Occipital lobe (tissue), 3 donors: ENCODE measurements at places on chromosomes 13 and 19.

DNA sequence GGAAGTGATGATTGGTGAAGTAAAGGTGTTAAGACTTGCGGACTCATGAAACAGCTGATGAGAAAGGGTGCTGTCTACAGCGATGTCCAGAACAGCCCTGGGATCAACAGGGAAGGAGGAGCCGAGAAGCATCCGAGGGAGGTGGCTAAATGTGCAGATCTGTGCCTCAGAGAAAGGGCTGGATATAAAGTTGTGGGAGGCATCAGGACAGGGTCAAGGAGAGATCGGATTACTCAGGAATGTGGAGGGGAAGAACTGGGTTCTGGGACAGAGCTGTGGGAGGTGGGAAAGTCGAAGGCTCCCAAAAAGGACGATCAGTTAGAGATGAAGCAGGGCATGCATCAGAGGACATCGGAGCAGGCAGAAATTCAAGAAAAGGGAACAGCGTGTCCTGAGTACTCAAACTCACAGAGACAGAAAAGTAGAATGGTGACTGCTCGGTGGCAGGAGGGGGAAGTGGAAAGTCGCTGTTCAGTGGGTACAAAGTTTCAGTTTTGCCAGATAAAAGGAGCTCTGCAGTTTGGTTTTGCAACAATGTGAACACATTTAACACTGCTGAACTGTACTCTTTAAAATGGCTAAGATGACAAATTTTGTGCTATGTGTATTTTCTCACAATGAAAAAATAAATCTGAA is 1.9 kb downstream of the SIGLEC14 start:
- no peak for DNase-seq

DNA sequence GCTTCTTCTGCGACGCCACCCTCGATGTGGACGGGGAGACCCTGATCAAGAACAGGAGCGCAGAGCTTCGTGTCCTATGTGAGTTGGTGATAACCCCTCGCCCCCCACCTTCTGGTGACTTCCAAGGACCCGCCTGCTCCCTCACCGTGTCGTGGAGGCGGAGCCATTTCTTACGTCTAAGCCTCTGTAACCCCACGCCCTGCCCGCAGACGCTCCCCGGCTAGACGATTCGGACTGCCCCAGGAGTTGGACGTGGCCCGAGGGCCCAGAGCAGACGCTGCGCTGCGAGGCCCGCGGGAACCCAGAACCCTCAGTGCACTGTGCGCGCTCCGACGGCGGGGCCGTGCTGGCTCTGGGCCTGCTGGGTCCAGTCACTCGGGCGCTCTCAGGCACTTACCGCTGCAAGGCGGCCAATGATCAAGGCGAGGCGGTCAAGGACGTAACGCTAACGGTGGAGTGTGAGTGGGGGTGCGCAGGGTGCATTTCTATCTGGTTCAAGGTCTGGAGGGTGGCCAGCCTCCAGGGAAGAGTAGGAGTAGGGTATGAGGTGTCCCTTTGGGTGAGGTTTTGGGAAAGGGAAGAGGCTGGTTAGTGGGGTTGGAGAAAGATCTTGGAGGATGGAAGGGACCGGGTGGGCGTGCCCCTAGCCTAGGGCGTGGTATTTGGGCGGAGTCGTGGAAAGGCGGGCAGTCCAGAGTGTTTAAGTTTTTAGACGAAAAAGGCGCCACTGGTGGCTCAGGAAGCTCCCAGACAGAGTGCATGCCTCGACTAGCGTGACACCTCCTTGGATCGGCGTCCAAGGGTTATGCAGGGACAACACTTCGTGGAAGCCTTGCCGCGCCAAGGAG is 3.3 kb downstream of the ICAM5 start:
- DNase-seq = no peak

DNA sequence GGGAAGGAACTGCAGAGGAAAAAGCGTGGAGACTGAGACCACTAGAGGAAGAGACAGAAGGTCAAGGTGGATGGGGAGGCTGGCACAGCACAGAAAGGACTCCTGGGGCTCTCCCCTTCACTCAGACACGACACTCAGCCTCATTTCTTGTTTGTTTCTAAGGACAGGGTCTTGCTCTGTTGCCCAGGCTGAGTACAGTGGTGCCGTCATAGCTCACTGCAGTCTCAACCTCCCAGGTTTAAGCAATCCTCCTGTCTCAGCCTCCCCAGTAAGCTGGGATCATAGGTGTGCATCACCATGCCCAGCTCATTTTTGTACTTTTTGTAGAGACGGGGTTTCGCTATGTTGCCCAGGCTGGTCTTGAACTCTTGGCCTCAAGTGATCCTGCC is 11.4 kb upstream of the SEMA6B start:
- no peak for DNase-seq

- peak; percentile 61 for DNase-seq
Observed at GRCh38 chr13:51999510-51999911, 11.7 kb downstream of the ATP7B start.

GRCh38 chr19:44810234-44811121 is 1.6 kb downstream of the BCAM start:
- DNase-seq = no peak

- DNase-seq = no peak
Observed at GRCh38 chr19:926589-927350, 935 bp downstream of the ARID3A start.

DNA sequence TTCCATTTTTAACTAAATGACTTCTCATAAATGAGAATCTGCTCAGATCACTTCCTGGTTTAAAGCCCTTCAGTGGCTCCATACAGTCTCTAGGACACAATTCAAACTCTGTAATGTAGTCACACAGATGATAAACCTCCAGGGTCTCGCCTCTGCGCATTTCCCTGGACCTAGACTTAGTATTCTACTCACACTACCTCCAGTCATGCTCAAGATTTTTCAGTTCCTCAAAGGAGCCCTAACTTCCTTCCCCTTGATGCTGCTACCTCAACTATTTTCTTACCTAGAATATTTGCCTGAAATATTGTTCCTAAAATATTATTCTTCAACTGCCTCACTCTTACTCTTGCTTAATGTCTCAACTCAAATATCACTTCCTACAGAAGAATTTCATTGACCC is 86.7 kb upstream of the TPP2 start:
- DNase-seq = no peak

GRCh38 chr19:38839816-38840582 is 8.4 kb upstream of the ECH1 start:
- DNase-seq = no peak

DNA sequence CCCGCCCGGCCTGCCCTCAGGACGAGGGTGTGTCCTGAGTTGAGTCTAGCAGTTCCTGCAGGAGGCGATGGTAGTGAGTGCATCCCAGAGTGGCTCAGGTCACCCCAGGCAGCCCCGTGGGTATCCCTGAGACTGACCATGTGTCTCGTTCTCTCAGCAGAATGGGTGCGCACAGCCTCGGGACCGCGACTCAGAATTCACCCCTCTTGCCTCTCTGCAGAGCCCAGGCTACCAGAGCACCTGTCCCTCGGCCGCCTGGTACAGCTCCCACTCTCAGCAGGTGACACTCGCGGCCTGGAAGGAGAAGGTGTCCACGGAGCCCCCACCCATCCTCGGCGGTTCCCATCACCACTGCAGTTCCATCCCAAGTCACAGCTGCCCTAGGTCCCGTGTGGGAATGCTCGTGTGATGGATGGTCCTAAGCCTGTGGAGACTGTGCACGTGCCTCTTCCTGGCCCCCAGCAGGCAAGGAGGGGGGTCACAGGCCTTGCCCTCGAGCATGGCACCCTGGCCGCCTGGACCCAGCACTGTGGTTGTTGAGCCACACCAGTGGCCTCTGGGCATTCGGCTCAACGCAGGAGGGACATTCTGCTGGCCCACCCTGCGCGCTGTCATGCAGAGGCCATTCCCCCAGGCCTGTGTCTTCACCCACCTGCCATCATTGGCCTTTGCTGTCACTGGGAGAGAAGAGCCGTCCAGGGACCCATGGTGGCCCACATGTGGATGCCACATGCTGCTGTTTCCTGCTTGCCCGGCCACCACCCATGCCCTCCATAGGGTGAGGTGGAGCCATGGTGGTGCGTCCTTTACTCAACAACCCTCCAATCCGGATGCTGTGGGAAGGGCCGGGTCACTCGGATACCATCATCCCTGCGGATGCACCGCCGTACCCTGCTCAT is 87.1 kb upstream of the MCF2L start:
- DNase-seq = no peak

GRCh38 chr19:54430306-54431254 is 15.3 kb downstream of the TTYH1 start:
- no peak for DNase-seq

- DNase-seq = no peak
Observed at GRCh38 chr19:3281026-3281425, 56.6 kb downstream of the CELF5 start.

DNA sequence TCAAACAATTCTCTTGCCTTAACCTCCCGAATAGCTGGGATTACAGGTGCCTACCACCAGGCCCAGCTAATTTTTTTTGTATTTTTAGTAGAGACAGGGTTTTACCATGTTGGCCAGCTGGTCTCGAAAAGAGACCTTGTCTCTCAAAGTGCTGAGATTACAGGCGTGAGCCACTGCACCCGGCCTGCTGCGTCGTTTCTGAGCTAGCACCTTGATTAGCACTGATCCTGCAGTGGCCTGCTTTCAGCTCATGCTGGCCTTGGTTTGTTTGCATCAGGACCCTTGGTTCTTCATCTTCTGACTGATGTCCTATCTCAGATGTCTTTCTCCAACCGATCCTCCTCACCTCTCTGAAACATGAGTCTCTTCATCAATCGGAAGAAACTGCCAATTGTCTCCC is 4.9 kb upstream of the TFDP1 start:
- no peak for DNase-seq

DNA sequence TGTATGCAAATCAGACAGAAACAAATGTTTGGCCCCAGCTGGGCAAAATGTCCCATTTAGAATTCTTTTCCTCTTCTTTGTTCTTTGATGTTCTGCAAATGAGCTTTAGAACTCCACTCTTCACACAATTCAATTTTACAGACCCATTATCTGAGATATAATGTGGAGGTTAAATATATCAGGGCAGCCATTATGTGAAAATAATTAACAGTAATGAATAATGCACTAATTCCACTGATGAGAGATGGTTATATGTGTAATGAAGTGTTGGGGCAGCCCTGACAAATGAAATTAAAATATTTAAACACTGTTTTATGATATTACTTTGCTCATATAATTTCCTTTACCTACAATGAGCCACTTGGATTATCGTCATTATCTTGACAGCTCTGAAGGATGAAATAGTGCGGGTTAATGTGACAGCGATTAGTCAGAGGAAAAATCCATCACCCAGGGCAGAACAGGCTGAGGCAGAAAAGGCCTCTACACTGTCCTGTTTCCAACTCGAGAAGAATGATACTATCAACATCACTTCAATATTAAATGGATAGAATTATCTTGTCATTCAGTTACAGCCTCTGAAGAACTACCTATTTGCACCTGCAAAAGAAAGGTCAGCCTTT is 321.1 kb downstream of the RBM26 start:
- no peak for DNase-seq

- DNase-seq = peak; percentile 37
Observed at GRCh38 chr13:113187263-113187669, 21.2 kb downstream of the PCID2 start.

DNA sequence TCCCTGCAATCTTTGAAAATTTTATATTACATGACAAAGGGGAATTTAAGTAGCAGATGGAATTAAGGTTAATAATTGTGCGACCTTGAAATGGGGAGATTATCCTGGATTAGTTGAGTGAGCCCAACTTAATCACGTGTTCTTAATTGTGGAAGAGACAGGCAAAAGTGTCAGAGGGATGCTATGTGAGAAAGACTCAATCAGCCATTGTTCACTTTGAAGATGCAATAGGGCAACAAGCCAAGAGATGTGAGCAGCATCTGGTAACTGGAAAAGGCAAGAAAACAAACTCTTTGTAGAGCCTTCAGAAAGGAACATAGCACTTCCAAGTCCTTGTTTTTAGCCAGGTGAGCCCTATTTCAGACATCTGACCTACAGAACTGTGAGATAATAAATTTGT is 247.7 kb downstream of the SLITRK1 start:
- DNase-seq = no peak

DNA sequence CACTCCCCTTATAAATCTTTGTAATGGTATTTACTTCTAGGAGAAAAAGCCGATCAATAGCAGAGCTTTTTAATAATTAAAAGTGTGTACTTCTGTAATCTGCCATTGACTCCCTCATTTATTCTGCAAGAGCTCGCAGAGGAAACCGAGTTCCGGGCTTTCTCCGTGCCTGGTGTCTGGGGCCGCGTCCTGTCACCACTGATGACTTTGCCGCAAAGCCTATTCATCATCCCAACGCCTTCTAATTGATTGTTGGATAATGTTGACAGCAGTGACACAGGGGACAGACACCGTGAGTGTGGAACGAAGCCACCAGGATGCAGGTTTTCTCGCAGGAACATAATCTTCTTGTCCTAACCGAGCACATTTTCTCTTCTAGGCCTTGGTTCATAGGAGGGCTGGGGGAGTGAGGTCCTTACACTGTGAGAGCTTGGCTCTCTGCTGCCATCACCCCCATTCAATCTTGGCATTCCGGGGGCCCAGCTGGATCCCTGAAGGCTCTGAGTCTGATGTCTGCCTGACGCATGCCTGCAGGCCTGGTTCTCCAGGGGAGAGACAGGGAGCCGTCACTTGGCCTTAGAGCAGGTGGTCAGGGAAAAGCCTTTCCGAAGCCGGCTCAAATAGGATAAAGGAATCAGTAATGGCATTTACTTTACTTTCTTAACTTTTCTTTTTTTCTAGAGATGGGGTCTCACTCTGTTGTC is 110.3 kb downstream of the KDM4B start:
- no peak for DNase-seq

GRCh38 chr13:107807306-107808073 is 407.8 kb downstream of the LIG4 start:
- DNase-seq = no peak

DNA sequence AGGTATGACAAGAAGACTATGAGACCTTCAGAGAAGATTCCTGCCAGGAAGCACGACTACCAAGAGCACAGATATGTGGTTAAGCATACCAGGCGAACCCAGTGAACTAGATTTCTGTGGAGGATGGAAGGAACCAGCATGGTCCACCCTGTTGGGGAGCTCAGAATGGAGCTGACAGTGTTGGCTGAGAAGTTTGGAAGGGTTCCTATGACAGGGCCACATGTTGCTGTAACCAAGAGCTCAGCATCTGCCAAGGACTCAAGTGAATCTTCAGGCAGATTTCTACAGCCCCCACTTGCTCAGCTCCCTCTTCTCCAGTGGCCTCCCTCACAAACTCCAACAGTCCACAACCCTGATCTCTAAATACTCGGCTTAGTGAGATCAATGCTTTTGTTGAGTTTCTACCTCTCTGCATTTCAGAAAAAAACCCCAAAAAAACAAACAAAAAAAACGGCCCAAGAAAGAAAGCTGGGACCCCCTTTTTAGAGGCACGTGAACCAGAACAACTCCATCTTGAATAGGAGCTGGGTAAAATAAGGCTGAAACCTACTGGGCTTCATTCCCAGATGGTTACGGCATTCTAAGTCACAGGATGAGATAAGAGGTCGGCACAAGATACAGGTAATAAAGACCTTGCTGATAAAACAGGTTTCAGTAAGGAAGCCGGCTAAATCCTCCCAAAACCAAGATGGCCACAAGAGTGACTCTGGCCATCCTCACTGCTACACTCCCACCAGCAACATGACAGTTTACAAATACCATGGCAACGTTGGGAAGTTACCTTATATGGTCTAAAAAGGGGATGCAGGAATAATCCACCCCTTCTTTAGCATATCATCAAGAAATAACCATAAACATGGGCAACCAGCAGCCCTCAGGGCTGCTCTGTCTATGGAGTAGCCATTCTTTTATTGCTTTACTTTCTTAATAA is 691.1 kb downstream of the UQCRFS1 start:
- no peak for DNase-seq

GRCh38 chr13:72217142-72217541 is 350.1 kb upstream of the DACH1 start:
- DNase-seq = no peak

- no peak for DNase-seq
Observed at GRCh38 chr13:68345963-68346531, 1115.9 kb upstream of the PCDH9 start.

- no peak for DNase-seq
Observed at GRCh38 chr13:79988573-79988972, 352.4 kb downstream of the SPRY2 start.
